ENCODE measurements at places on chromosomes 2 and 18. TPM values are rescaled to one million over a fixed set of nuclear protein-coding genes. Genes with fewer than 3 reads are reported as not detected.

LBH gene
- total RNA-seq, result 16.3 TPM

SERPINB12 gene
- not detected for total RNA-seq

FN1 gene
- total RNA-seq, result 686 TPM

GNLY gene
- not detected for total RNA-seq

CCDC74B gene
- 0.55 TPM for total RNA-seq

PLA2R1 gene
- 16.8 TPM for total RNA-seq

ALPG gene
- not detected for total RNA-seq

PAIP2B gene
- total RNA-seq, result 1.2 TPM

ELP2 gene
- total RNA-seq, result 59.5 TPM

SP140 gene
- total RNA-seq, result 12.7 TPM

All from transverse colon (tissue), 4 donors.